ENCODE measurements at places on chromosomes 16 and 17.
A peak's percentile ranks its signal among the peaks of the same experiment; 100 is the strongest.

GRCh38 chr16:6558661-6559060 is 774.0 kb upstream of the RBFOX1 start:
- DNase-seq, result no peak

GRCh38 chr17:57504208-57504607 is 240.9 kb downstream of the CCDC182 start:
- DNase-seq, result no peak

DNA sequence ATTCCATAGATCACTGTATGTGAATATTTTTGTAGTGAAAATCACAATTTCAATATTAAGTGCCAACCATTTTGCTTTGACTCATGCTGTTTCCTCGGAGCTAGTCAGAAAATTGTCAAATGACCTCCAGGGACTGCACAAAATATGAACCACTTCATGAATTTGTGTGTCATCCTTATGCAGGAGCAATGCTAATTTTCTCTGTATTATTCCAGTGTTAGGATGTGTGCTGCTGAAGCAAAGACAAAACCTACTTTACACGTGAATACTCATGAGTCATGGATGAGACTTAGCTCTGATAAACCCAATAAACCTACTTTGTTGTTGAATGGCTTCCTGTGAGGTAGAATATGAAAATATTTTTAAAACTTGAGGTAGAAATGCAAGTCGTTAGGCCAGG is 65.2 kb downstream of the SHCBP1 start:
- no peak for DNase-seq

- DNase-seq, result no peak
Measured at GRCh38 chr16:22318690-22319358, 21.6 kb downstream of the POLR3E start.

- peak; percentile 84 for DNase-seq
Measured at GRCh38 chr16:65117811-65118448, 3.9 kb downstream of the CDH11 start.

DNA sequence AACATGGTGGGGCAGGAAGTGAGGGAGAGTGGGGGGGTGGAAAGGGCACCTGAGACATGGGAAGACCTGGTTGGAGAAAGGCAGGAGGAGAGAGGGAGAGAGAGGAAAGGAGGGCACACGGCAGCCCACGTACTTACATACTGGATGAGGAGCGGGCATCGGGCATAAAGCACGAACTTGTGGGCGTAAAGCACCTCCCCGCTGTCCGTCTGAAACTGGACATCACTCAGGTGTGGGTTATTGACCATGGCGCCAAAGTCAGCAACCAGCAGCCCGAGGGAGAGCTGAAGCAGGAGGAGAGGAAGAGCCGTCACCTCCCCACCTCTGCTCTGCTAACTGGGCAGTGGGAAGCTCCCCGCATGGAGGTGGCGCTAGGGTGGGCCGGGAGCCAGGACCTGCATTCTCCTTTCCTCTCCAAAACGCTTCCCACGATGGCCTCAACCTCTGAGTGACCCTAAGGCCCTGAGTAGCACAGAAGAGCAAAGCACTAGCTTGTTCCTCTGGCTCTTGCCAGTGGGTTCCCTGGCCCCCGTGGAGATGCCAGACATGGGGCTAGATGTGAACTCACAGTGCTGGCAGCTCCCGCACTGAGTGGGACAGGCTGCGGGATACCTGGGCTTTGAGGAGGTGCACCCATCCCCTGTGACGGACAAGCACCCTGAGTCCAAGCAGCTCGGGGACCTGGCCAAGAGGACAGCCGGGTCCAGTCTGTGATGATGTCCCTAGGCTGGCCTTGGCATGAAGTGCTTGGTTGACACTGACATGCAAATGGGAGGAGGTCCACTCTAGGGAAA is 16.9 kb downstream of the SLX4 start:
- DNase-seq, result no peak

GRCh38 chr16:26724189-26724588 is 342.5 kb upstream of the C16orf82 start:
- DNase-seq, result no peak

DNA sequence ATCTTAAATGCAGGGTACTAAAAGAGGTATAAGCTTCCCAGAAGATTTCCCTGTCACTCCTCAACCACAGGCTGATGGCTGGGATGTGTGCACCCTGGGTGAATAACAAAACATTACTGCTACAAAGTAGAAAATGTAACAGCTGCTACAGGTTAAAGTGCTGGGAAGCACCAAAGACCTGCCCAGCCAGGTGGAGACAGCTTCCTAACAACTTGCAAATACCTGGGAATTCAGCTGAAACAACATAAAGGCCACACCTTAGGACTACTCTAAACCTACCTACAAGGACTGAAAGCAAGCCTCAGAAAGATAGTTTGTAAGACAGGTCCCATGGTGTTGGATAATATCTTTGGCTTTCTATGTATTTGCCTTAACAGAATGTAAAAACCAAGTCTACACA is 118.5 kb downstream of the CEP112 start:
- no peak for DNase-seq

DNA sequence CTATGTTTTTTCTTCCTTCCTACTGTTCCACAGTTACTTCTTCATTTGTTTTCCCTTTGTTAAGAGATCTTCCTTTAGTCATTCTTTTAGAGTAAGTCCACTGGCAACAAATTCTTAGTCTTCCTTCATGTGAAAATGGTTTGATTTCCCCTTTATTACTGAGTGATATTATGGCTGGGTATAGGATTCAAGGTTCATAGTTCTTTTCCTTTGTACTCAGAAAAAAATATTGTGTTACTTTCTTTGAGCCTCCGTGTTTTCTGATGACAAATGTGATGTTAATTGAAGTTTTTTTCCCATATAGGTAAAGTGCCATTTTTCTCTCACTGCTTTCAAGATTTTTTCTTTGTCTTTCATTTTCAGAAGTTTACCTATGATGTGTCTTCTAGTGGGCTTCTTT is 283.1 kb upstream of the TBX2 start:
- DNase-seq, result no peak

DNA sequence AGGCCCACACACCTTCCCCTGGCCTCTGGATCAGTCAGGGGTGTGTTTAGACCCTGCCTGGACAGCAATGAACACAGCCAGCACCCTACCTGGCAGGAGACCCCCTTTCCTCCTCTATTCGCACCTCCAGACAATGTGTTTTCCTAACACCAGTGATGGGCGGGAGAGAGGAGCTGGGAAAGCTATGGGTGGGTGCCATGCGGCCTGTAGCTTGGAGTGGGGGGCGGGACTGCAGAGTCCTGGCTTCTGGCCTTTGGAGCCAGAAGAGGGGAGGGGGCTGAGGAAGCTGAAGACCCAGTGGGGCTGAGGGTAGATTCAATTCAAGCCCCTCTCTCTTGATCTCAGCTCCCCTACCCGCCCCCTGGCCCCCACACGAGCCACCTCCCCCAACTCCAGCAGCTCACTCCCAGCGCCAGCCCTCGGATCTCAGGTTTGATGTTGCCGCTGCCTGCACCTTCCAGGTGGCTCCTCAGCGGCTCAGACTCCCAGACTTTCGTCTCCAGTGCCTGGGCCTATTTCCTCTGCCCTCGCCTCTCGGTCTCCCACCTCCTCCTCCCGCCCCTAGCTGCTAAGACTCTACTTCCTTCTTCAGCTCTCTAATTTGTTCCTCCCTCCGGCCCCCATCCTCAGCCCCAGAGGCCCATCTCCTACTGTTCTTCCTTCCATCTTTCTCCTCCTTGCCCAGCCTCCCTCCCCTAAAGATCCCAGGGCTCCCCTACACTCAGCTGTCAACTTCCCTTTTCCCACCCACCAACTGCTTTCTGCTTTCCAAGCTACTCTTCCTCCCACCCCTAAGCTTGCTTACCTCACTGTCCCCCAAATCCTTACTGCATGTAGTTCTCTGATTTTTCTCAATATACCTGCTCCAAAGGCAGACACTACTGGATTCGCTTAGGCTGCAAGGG is 6.8 kb upstream of the SP6 start:
- DNase-seq, result no peak

DNA sequence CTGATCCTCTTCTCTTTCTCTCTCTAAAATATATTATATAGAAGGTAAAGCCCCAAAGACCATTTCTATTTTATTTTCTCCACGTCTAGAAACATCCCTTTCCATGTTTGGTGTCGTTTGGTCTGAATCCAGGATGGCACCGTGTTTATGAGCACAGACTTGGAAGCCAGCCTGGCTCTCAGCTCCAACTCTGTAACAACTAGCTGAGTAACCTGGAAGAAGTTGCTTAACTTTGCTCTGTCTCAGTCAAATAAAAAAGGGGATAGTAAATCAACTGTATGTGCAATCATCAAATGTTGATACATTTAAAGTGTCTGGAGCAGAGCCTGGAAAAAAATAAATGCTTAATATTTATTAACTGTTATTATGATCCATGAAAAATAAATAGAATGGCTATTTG is 249.8 kb upstream of the MAF start:
- DNase-seq, result no peak

DNA sequence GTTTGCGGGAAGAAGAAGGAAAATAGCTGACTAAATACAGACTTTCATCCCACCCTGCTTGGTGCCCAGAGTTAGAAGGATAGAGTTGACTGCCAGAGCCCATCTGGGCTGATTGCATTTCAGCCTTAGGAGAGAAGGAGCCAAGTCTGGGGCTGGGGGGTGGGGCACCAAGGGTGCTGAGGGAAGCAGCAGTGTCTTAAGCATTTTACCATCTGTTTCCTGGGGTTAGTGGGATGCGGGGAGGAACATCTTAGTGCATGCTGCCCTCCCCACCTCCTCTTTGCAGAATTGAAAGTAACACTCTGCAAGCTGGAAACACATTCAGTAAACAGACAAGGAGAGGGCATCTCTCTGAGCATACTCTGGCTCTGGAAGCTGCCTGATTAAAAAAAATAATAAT is 1.5 kb upstream of the ARL5C start:
- DNase-seq, result no peak

GRCh38 chr17:27976331-27976730 is 66.1 kb upstream of the NLK start:
- no peak for DNase-seq

DNA sequence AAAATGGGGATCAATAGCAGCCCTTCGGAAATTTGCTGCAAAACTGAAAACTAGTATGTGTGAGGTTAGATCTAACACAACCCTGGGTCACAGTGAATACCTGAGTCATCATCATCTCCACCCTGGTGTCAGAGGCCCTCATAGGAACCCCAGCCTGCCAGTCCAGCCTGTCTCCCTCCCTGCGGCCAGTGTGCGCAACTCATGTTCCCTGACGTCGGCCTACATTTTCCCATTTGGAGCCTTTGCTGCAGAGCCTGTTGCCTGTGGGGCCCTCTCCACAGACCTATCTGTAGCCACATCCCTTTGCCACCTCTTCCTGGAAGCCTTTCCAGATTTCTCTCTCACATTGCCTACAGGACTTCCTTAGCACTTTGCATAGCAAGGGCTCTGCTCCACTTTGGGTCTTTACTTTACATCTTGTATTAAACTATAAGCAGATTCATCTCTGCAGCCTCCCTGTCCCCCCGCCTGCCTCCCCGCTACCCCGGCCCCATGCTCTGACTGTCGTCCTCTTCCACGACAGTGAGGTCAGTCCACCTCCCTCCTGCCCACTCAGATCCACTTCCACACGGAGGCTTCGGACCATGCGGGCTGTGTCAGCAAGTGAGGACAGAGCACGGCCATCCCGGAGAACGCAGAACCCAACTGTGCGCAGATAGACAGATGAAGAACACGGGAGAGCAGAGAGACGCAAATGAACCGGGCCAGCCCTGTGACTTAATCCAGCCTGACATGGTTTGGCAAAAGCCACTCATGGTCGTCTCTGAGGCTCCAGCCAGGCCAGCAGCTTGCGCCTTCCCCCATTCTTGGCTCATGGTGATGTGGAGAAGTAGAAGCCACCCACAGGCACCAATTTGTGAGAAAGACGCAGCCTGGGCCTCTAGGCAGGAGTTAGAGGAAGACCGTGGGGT is 31.0 kb downstream of the NGFR start:
- DNase-seq, result peak; percentile 63

DNA sequence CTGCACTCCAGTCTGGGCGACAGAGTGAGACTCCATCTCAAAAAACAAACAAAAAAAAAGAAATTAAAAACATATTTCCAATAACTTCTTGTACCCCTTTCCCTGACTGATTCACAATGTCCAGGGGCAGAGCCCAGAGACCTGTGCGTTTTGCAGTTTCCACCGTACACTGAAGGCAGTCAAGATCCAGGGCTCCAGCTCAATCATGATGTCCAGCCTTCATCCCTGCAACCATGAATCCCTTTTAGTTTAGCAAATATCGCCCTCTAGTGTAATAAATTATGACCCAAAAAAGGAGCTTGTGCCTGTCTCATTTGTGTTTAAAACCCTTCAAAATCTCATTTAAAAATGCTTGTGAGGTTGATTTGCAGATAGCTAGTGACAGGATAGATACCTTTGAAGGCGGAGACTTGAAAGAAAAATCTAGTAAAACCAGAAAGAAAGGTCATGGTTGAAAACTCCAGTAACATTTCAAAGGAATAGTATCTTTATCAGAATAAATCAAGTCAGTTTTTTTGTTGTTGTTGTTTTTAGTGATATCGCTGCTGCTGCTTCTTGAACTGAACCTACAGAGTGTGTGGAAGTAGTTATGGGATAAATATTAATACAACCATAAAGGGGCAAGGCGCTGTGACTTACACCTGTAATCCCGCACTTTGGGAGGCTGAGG is 3.7 kb upstream of the ERN1 start:
- no peak for DNase-seq
